M059J (cell line): ENCODE measurements at places on chromosomes 13 and 19. TPM values are rescaled to one million over a fixed set of nuclear protein-coding genes. Genes with fewer than 3 reads are reported as not detected.

- no peak for DNase-seq
Measured at GRCh38 chr19:45901432-45901911, 941 bp downstream of the MYPOP start.

GRCh38 chr13:83877651-83878355 lies 4.5 kb downstream of the SLITRK1 start:
- no peak for DNase-seq

DNA sequence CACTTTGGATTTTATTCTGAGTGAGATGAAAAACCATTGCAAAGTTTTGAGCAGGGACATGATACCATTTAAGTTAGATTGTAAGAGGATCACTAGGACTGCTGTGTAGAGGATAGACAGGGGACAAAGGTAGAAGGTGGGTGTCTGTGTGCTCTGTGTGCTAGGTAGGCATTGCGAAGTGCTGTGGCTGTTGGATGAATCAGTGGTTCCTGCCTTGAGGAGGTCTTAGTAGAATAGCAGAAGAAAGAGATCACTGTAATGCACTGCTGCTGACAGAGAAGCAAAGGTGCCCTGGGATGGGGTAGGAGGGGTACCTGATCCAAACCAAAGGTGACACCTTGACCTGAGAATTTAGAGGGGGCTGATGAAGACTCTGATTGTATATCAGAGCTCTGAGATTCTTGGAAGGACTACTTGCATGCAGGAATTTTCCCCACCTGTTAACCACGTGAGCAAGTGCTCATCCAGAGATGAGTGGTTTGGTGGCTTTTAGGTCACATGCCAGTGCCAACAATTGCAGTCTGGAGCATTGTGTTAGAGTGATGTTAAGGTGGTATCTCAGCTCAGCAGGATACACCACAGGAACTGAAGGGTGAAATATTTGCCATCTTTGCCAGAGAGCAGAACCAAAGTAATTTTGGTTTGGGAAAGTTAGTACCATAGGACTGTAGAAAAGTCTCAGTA lies 10.8 kb downstream of the WASF3 start:
- peak; percentile 33 for DNase-seq

GRCh38 chr19:31592456-31592855 lies 243.2 kb upstream of the TSHZ3 start:
- DNase-seq = no peak

- DNase-seq = no peak
Measured at GRCh38 chr13:88601949-88602348, 930.8 kb downstream of the SLITRK5 start.

GRCh38 chr19:7773841-7774240 lies 10.8 kb downstream of the CLEC4M start:
- DNase-seq = no peak

DNA sequence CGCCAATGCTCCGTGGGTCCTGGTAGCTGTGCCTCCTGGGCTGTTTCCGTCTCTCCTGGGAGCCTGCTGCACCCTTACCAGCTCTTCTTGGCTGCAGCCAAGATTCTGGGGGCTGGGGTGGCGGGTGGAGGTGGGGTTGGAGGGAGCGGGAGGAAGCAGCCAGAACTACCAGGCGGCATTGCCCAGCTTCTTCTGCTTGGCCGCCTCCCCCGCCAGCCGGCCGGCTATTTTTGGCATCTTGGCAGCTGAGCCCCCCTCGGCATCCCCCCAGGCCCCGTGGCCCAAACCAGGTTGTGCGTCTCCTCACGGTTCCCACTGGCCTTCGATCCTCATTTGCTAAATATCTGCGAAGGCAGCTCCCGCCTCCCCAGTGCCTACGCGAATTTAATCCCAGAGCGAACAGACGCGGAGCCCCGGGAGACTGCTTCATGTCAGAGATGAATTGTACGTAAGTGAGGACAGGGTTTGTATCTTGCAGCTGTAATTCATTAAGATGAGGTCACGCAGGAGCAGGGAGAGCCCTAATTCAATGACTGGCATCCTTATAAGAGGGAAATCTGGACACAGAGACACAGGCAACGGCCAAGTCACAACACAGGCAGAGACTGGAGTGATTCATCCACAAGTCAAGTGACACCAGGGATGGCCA lies 12.8 kb upstream of the PEAK3 start:
- peak; percentile 77 for DNase-seq

The ANKRD24 gene
- 0.12 and 0.20 TPM in 2 replicates for total RNA-seq

The CDX2 gene
- not detected in 2 replicates for total RNA-seq
